ENCODE measurements at places on chromosomes 11 and 22.

DNA sequence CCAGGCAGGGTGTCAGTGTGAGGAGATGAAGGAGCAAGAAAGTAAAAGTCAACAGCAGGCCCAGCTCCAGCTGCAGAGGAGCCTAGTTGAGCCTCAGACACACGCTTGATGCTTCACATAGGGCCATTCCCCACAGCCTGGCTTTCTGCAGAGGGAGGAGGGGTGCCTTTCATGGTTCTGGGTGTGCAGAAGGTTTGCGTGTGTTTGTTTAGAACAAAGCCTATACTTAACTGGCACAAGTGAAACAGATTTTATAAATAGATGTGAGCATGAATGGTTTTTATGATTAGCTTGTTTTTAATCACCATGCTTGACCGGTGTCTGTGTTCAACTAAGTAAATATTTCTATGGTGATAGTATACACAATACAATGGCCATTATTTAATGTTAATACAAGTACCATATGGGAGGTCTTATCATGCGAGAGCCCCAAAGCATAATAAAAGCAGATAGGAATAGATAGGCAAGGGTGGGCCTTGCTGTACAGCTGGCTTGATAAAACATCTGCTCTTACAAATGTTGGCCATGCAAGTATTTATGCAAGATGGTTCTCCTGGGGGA is 290.2 kb downstream of the ETS1 start:
- DNase-seq = peak; percentile 42

DNA sequence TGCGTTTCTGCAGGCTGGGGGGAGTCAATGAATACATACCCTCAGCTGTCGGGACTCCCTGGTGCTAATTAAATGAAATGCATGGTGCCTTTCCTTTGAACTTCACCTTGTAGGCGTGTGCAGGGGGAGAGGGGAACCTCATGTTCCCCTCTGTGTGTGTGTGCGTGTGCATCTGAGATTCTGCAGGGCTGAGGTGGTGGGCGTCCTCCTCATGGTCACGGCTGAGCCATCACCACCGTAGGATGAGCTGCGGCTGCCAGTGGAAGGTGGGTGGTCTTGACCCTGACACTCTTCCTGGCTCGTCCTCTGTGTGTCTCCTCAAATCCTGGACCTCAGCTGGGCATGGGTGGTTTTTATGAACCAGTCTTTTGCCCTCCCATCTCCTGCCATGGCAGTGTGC is 53.0 kb upstream of the TTLL12 start:
- DNase-seq = no peak

DNA sequence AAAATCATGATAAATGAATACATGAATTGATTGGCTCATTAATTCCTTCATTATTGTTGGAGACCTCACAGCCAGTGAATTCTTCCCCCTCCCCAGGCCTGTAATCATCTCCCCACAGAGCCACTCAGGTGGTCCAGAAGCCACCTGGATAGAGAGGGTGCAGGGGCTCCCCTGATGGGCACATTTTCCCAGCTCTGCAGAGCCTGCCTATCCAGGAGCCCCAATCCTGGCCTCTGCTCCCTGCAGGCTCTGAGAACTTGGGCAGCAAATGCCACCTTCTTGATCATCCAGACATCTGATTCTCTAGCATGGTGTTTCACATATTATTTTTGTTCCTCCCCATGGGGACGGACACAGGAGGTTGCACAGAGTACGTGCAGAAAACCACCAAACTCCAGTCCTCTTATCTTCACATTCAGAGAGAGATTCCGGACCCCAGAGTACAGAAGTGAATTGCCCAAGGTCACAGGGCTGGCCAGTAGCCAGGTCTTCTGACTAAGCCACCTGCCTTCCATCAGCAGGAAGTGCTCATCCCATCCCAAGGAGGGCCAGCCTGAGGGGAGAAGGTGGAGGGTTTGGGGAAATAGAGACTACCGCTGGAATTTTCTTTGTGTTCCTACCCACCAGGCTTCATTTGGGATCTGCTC is 348.0 kb downstream of the BUD13 start:
- DNase-seq = no peak

- no peak for DNase-seq
Observed at GRCh38 chr11:8531982-8532381, 62.0 kb downstream of the STK33 start.

DNA sequence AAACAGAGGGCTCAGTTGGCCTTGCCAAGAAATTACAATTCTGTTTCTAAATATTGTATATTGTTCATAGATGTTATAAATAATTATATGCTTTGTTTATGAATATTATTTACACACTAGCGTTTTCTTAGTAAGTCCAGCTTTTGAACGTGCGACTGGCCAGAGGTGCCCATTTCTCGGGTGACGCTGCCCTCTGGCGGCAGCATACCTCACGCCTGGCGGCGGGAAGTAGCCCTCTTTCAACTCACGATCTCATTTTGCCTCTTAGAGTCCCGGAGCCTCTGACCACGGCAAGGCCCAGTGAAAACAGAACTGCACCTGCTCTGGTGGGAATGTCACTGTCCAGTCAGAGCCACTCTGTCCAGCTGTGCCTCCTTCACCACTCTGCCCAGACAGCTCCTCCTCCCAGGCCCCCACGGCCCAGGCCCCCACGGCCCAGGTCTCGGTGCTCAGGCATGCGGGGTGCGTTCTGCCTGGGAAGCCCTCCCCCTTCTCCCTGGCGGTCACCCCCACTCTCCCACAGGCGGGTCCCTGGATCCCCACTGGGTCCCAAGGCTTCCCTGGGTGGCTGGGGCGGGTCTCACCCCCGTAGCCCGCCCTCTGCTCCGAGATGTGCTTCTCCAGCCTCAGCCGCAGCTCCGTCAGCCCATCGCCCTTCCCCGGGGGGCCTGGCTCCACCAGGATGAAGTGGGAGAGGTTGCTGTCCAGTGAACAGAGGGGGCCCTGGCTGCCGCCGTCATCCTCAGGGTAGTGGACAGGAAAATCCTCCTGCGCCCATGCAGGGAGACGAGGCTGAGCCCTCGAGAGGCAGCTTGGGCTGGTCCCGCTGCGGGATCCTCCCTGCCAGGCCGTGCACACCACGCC is 19.3 kb downstream of the TSSC4 start:
- peak; percentile 69 for DNase-seq

GRCh38 chr11:121059605-121060004 is 35.7 kb downstream of the TBCEL start:
- DNase-seq = no peak

GRCh38 chr11:116467823-116468222 is 305.0 kb downstream of the BUD13 start:
- DNase-seq = no peak

- no peak for DNase-seq
Observed at GRCh38 chr11:126163074-126163700, 48.3 kb downstream of the RPUSD4 start.
